Pancreas (tissue), 10 donors: ENCODE measurements at places on chromosomes 12 and 14. TPM values are rescaled to one million over a fixed set of nuclear protein-coding genes. Genes with fewer than 3 reads are reported as not detected.

- H3K4me3 ChIP-seq, result peak overlapping the region; percentile 36
- H3K27me3 ChIP-seq, result peaks cover 17% of the 10 kb centered on the region
- no peak for DNase-seq
- no peak overlapping the region for H3K27ac ChIP-seq
- H3K36me3 ChIP-seq, result no peaks in the 10 kb centered on the region
Observed at GRCh38 chr12:107319533-107320032, 226.2 kb upstream of the CRY1 start.

DNA sequence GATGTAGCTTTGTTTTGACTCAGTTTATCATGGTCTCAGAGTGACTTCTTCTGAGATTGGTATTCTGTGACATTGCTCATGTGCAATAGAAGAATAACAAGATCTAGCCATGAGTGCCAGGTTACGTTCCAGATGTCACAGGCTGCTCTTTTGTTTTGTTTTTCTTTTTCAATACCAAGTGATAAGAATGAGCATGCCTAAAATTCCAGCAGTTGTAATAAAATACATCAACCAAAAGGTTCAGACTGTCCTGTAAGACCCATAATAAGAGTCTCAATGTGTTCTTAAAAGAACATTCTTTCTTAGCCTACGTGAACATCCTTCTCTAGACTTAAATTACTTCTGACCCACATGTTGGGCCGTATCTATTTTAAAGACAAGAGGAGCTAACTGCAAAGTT lies 669.2 kb downstream of the DIO2 start:
- no peak for DNase-seq
- no peaks in the 10 kb centered on the region for H3K36me3 ChIP-seq
- H3K27me3 ChIP-seq, result no peaks in the 10 kb centered on the region
- no peaks in the 10 kb centered on the region for H3K4me1 ChIP-seq
- no peak overlapping the region for H3K27ac ChIP-seq

DNA sequence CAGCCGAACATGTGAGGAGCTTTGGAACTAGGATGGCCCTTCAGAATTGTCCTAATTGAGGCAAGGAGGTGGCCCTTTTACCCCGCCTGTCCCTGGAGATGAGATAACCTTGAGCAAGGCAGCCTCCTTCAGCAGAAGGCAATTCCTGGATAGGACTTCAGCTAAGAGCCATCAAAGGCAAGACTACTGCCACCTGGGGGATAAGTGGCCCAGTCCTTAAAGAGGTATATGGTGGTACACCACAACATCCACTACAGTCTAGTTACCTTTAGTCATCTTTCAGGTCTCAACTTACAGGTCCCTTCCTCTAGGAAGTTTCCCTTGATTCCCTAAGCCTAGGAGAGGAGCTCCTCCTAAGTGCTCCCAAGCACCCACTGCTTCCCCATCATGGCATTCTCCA lies 204.2 kb upstream of the CDKN3 start:
- H3K27me3 ChIP-seq, result no peaks in the 10 kb centered on the region
- no peak overlapping the region for H3K27ac ChIP-seq
- H3K36me3 ChIP-seq, result no peaks in the 10 kb centered on the region
- DNase-seq, result no peak
- H3K4me1 ChIP-seq, result no peaks in the 10 kb centered on the region
- H3K4me3 ChIP-seq, result no peak overlapping the region

TROAP gene
- total RNA-seq, result 0.08 TPM
